ENCODE measurements at places on chromosomes 5 and 9.
A peak's percentile ranks its signal among the peaks of the same experiment; 100 is the strongest.

DNA sequence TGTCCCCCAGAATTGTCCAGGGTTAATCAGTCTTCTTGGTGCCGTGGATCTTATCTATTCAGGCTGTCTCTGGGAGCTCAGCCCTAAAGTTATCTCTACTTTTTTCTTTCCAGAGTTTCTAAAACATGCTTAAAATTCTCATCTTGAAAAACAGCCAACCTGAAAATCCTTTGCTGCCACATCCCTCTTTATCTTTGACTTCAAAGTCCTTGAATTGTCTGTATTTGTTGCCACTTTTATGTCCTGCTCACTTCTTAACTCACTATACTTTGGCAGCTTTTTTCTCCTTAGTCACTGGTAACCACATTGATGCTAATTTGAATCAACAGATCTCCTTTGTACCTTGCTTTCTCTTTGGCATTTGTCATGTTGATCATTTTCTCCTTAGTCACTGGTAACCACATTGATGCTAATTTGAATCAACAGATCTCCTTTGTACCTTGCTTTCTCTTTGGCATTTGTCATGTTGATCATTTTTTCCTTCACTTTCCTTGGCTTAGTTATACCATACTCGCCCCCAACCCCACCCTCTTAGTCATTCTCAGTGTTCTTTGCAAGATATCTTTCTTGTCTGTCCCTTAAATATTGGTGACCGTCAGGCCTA is 8.5 kb downstream of the DMXL1 start:
- peak; percentile 4 for DNase-seq

GRCh38 chr5:75192804-75193203 is 43.9 kb downstream of the ANKRD31 start:
- DNase-seq, result no peak

DNA sequence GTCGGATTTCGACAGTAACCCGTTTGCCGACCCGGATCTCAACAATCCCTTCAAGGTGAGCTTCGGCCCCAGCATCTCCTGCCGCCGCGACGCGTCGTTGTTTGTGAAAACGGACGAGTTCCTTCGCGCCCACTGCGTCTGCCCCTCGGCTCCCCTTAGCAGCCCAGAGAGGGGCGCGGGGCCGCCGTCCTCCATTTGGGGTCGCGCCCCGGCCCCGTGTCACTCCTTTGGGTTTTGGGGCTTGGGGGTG is 182 bp downstream of the SCAMP1 start:
- DNase-seq, result no peak

DNA sequence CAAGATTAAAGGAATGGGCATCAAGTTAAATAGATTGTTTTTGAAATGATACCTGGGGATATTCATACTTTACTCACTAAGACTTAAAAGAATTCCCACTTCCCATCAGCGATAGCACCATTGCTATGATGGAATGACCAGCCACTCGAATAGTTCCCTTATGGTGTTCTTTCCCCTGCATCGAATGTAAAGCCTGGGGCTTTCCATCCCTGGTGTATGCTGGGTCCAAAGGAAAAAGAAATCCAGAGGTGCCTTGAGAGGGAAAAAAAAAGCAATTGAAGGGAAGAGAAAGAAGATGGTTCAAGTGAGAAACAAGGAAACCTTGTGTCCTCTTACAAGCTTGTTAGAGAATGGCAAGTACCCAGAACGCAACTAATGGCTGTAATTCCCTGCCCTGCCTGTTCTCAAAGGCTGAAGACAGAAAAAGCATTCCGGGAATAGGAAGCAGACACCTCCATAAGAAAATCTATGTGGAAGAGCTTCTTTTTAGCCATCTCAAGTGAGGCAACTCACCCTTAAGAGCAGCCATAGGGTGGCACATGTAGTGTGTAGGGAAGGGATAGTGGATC is 351.1 kb upstream of the DAB2 start:
- DNase-seq, result no peak

DNA sequence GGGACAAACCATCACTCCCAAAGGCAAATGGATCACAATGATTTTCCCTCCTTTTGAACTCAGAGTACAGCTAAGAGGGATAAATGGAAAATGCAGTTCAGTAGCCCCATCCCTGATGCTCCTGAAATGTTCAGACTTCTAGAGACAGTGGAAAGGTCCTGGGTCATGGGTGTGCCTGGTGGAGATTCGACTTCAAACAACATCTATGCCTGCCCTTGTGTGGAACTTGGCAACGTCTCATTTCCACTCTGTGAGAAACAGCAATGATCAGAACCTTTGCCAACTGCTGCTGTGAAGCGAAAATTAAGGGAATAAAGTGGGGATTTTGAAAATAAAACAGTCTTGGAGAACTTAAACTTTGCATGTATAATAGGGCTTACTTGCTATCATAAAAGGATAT is 778.1 kb downstream of the SEMA5A start:
- DNase-seq, result no peak

DNA sequence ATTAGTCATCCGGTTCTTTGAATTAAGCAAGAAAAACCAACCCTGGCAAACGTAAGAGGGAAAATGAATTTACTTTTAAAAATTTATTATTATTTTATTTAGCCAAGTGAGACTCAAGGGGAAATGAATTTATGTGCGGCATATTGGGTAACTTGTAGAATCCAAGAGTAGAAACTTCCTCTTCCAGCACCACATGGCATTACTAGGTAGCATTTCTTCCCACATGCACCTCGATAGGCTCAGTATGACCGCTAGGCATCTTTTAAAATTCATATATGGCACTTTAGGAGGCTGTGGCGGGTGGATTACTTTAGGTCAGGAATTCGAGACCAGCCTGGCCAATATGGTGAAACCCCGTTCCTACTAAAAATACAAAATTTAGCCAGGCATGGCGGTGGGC is 17.6 kb upstream of the MYO10 start:
- no peak for DNase-seq

- DNase-seq, result peak; percentile 91
These were observed 36.3 kb downstream of the ERGIC1 start for GRCh38 chr5:172870291-172870714.

- DNase-seq, result no peak
These were observed 4.1 kb downstream of the SYNPO start for GRCh38 chr5:150644514-150644913.

GRCh38 chr5:153086486-153086885 is 404.0 kb upstream of the GRIA1 start:
- no peak for DNase-seq

GRCh38 chr5:52838326-52839015 is 50.8 kb downstream of the ITGA1 start:
- peak; percentile 10 for DNase-seq

DNA sequence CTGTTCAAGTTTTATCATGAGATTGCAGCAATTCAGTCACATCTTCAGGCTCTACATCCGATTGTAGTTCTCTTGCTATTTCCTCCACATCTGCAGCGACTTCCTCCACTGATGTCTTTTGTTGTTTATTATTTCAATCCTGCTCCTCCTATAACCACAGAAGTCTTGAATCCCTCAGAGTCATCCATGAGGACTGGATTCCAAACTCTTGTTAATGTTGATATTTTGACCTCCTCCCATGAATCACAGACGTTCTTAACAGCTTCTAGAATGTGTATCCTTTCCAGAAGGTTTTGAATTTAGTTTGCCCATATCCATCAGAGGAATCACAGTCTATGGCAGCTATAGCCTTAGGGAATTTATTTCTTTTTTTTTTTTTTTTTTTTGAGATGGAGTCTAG is 3.6 kb downstream of the FBXO38 start:
- DNase-seq, result peak; percentile 89

- DNase-seq, result no peak
These were observed 248.0 kb downstream of the NSG2 start for GRCh38 chr5:174293481-174293880.

DNA sequence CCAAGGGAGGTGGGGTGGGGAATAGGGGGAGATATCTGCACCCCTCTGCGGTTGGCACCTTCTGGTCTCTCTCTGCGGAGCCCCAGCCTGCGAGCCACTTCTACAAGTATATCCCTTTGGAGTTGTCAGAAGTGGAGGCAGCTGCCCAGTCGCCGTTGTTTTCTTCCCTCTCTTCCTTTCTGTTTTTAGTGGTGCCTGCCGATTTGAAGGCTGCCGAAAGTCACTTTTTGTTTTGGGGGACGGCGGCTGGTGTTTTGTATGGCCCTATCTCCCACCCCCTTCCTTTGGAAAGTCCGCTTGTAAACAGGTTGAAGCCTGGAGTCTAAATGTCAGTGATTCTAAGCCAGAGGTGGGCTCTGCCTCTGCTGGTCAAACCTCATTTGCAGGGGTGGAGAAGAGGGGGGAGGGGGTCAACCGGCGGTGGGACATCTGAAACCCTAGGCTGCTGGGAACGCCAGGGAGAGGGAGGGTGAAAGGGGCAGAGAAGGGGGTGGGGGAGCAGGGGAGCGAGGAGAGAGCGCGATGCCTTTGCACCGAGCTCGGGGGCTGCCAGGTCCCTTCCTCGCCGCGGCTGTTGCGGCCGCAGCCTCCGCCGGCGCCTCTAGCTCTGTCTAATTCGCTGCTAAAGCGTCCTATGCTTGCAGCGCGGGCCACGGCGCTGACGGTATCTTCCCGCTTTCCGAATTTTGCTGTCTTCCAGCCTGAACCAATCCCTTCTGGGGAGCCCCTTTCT is at the start of gene FGF10:
Gene FGF10 (minus strand): TSS at position 331 of the 733 bp plus-strand sequence. CDS start 738 bp downstream, outside the sequence.
- DNase-seq, result no peak

GRCh38 chr5:132768485-132768868 is 8.6 kb downstream of the SEPTIN8 start:
- no peak for DNase-seq

GRCh38 chr9:29044959-29045358 is 1471.7 kb upstream of the C9orf72 start:
- no peak for DNase-seq

GRCh38 chr9:102700936-102701335 is 294.2 kb upstream of the CYLC2 start:
- no peak for DNase-seq

GRCh38 chr9:76817489-76817888 is 53.3 kb downstream of the PCA3 start:
- DNase-seq, result peak; percentile 82

DNA sequence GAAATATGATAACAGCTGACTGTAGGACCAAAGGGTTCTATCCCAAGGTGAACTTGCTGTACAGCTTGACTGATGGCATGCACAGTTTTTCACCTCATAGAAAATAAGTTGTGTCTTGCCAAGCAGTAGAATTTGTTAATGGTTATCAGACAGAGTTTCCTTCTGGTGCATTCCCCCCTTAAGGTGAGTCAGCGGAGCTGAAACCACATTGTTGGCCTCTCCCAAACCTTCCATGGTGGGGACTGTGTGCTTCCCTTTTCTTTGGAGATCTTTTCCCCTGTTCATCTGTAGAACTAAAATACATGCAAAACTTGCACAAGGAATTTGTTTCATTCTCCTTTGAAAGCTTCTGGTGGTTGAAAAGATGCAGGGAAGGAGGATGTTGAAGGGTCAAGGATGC is 179.8 kb downstream of the FGF1 start:
- no peak for DNase-seq

- DNase-seq, result no peak
These were observed 3.5 kb downstream of the TMCO6 start for GRCh38 chr5:140642718-140643117.

GRCh38 chr5:93307557-93307956 is 273.5 kb downstream of the NR2F1-AS1 start:
- peak; percentile 15 for DNase-seq

GRCh38 chr5:8868283-8868682 is 677.6 kb downstream of the SEMA5A start:
- DNase-seq, result no peak

DNA sequence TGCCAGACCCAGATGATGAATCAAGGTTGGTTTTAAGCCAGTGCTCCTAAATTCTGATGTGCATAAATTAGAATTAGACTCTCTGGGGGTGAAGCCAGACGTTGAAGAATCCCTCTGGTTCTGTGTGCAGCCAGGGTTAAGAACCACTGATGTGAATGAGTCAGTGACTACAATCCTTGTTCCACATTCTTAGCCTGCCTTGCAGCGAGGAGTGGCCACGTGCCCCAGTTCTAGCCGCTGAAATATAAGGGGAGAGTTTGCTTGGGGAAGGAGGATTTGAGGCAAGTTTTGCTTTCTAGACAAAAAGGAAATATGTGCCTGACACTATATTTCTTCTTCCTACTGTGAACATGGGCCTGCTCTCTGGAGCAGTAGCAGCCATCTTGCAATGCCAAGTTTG is 34.2 kb upstream of the MSH3 start:
- peak; percentile 15 for DNase-seq

- no peak for DNase-seq
These were observed 24.1 kb downstream of the SLC1A3 start for GRCh38 chr5:36630201-36631145.

DNA sequence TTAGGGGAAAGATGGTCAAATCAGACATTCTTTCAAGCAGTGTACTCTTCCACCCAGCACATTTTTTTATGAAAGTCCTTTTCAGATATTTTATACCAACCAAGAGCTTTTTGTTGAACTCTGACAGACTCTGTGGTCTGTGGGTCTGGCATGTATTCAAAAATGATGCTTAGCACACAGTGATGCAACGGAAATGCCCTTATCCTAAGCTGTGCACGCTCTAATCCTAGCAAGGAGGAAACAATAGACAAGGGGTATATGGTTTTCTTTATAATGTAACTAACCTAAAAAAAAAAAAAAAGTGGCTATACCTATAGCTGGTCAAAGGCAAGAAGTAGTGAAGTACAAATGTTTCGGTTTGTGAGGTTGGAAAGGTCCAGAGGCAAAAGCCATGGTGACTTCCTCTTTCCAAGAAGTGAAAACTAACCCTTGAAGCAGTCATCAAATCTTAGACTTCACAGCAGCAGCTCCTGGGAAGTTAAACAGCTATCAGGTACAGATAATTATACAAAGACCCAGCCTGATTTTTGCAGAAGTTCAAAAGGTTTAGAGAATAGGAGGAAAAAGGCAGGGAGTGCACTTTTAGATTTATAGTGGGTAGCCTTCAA is 82.5 kb downstream of the SEMA6A start:
- DNase-seq, result peak; percentile 76

DNA sequence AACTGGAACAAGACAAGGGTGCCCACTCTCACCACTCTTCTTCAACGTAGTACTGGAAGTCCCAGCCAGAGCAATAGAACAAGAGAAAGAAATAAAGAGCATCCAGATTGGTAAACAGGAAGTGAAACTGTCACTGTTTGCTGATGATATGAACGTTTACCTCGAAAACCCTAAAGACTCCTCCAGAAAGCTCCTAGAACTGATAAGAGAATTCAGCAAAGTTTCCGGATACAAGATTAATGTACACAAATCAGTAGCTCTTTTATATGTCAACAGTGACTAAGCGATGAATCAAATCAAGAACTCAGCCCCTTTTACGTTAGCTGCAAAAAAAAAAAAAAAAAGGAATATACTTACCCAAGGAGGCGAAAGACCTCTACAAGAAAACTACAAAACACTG is 306.6 kb downstream of the PLK2 start:
- no peak for DNase-seq

GRCh38 chr5:88882276-88883038 is 527 bp downstream of the MEF2C start:
- no peak for DNase-seq

DNA sequence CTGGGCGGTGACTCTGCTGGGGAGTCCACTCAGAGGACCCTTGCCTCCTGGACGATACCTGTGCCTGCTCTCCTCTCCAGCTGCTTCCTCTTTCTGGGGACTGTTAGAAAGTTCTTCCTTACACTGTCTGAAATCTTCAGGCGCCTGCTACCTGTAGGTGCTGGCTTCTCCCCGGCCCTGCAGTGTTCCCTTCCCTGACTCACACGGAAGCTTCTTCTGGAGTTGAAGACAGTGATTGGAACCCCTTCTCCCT is 562 bp downstream of the GSN start:
- DNase-seq, result no peak
